ENCODE measurements at places on chromosomes 7 and 10.

- DNase-seq: no peak
Measured at GRCh38 chr7:36838616-36839225, 114.4 kb upstream of the AOAH start.

GRCh38 chr7:83996879-83997278 is 197.7 kb downstream of the SEMA3A start:
- no peak for DNase-seq

- DNase-seq: no peak
Measured at GRCh38 chr10:50431791-50432190, 180.5 kb upstream of the ASAH2 start.

- no peak for DNase-seq
Measured at GRCh38 chr10:61998937-61999336, 97.4 kb downstream of the ARID5B start.

DNA sequence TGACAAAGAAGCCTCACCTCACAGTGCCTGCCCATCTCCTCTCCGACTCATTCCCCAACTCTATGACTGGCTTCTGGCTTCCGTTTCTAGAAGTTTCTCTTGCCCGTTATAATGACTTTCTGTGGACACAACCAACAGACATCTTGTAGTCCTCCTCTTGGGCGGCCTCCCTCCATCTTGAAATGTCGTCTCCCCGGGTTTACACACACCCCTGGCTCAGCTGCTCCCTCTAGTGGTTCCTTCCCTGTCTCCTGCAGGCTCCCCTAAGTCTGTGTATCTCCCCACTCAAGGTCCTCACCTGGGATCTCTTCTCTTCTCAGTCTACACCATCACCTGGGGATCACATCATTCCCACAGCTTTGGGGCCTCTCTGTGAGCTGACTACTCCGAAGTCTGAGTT is 123.4 kb upstream of the NEBL start:
- no peak for DNase-seq

- DNase-seq: no peak
Measured at GRCh38 chr7:125651823-125652528, 722.4 kb upstream of the POT1 start.

GRCh38 chr7:99111591-99111990 is 32.3 kb downstream of the SMURF1 start:
- no peak for DNase-seq

GRCh38 chr10:9188022-9188810 is 1133.7 kb downstream of the GATA3 start:
- DNase-seq: no peak

DNA sequence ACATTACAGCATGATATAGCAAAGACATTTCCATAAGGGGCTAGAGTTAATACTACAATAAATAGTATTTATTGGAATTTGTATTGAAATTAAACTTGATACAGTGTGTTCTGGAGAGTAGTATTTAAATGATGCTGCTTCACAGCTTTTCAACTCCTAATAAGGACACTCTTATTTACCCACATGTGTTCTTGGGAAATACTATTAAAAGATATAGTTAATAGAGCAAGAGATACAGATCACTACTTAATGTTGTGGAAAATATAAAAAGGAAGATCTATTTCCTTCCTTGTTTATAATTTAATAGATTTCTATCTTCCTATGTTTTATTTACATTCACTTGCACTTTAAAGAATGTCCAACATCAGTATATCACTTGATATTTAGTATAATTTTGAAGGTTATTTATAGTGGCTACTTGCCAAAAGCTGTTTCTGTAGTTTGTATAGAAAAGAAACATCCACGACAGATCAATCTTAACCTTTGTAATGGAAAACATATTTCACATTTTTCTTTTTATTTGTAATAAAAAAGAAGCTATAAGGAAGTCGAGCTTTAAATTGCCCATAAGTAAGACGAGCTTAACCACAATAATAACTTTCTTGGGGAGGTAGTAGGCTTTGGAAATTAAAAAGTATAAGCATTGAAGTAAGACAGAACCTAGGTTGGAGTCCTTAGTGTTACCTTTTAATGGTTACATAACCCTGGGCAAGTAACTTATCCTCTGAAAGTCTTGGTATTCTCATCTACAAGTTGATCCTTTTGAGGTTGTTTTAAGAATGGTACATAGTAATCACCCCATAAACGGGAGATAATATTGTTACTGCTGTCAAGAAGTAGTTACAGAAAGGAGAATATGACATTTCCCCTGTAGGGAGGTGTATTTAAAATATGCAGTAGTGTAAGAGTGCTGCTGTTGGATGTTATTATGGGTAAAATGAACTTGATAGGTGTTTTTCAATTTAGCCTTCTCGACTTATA is 32.8 kb downstream of the CPED1 start:
- DNase-seq: no peak

- no peak for DNase-seq
Measured at GRCh38 chr10:116268976-116269375, 4.0 kb downstream of the GFRA1 start.

GRCh38 chr10:32350811-32351350 is 3.9 kb upstream of the EPC1 start:
- DNase-seq: no peak

DNA sequence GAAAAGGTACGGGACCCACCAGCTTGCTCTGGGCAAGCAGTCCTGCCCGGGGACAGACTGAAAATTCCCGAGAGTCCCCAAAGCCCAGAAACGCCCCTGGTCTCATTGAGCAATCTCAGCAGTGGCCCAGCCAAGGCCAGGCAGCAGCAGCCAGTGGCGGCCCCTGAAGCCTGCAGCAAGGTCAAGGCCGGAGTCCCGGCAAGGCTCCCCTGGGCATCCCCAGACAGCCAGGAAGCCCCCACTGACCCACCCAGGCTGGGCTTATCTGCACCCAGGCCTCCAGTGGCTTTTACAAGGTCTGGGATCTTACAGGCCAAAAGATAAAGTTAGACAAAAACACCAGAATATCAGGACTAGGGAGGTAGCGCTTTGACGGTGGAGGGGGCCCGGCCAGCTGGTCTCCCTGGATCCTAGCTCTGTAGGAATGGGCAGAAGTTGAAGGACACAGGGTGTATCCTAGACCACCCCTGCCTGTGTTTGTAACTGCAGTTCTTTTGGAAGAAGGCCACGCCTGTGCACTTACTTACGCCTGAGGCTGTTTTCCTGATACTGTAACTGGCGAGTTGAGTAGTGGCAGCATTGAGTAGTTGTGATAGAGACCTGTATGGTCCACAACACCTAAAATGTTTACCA is 130.5 kb upstream of the NPS start:
- DNase-seq: no peak

- no peak for DNase-seq
Measured at GRCh38 chr10:121616291-121616690, 18.0 kb upstream of the FGFR2 start.

GRCh38 chr7:115135769-115136410 is 214.0 kb downstream of the MDFIC start:
- DNase-seq: no peak

DNA sequence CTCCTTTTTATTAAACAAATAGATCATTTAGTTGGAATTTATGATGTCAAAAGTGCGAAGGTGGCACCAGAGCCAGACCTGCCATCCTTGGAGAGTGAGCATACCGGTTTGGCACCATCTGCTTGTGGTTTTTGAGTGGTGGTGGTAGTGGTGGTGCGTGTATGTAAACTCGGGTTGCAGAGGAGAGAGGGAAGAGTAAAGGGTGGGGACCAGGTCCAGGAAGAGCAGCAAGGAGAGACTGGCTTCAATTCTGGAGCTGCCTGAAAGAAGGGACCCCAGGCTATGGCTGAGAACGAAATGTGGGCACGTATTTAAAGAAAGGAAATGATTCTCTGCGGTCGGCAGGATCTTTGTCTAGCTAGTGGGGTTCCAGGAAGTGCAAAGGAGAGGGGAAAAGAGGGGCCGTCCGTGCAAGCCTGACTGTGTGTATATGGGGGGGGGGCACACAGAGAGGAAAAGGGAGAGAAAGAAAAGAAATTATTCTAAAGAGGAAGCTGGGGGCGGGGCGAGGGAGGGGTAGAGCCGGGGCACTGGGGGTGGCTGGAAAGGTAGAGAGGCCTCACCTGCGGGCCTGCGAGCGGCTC is 448 bp upstream of the GOLGA7B start:
- DNase-seq: no peak

DNA sequence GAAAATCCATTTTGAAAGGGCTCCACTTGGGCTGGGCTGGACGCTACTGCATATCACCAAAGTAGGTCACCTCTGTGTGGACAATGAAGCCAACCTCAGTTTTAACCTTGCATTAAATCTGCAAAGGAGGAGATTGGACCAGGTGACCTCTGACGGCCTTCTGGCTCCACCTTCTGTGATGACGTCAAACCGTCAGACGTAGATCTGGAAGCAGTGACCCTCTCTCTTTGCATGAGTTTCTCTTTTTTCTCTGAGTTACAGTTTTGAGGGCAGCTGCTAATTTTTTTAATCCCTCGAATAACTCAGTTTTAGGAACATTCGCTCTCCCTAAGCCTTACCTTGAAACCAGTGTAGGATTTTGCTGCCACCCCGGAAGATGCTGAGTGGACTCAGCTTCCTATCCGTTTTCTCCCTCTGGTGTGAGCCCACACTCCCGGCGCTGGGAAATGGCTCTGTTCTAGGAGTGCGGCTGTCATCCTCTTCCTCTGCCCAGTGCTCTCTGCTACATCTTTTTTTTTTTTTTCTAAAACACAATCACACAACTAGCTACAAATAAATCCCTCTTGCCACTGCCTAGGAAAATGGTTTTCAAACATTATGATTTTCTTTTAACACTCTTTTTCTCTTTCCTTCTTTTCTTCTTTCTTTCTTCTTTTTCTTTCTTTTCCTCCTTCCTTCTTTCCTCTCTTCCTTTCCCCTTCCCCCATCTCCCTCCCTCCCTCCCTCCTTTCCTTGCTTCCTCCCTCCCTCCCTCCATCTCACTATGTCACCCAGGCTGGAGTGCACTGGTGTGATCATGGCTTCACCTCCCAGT is 27.7 kb upstream of the NMT2 start:
- DNase-seq: no peak

DNA sequence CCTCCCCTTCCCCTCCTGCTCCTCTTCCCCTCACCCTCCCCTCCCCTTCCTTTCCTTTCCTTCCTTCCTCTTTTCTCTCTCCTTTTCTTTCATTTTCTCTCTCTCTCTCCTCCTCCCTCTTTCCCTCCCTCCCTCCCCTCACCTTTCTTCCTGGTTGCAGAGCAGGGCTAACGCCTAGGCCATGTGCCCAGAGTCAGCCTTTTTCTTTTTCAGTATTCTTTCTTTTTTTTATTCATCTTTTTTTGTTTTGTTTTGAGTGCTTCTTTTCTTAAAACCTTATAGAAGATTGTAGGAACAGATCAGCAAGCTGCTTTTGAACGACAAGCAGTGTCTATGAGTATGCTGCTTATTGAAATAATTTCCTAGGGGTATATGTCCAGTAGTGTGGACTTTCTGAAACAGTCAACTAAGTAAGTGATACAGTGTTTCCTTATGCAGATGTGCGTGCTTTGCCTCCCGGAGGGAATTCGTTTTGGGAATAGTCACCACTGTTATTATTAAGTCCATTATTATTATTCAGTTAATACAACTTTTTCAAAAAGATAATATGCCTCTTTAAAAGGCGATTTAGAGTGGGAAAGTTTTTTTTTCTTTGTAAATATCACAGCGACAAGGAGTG is 219.2 kb downstream of the CAMK1D start:
- no peak for DNase-seq

GRCh38 chr7:106289848-106290247 is 5.1 kb upstream of the NAMPT start:
- DNase-seq: no peak

GRCh38 chr7:110396021-110396420 is 694.9 kb upstream of the LRRN3 start:
- no peak for DNase-seq

- DNase-seq: no peak
Measured at GRCh38 chr7:94901981-94902380, 5.4 kb upstream of the PPP1R9A start.

- DNase-seq: no peak
Measured at GRCh38 chr7:33351709-33352108, 222.3 kb downstream of the BBS9 start.

- no peak for DNase-seq
Measured at GRCh38 chr10:87750817-87751216, 67.2 kb downstream of the ATAD1 start.

DNA sequence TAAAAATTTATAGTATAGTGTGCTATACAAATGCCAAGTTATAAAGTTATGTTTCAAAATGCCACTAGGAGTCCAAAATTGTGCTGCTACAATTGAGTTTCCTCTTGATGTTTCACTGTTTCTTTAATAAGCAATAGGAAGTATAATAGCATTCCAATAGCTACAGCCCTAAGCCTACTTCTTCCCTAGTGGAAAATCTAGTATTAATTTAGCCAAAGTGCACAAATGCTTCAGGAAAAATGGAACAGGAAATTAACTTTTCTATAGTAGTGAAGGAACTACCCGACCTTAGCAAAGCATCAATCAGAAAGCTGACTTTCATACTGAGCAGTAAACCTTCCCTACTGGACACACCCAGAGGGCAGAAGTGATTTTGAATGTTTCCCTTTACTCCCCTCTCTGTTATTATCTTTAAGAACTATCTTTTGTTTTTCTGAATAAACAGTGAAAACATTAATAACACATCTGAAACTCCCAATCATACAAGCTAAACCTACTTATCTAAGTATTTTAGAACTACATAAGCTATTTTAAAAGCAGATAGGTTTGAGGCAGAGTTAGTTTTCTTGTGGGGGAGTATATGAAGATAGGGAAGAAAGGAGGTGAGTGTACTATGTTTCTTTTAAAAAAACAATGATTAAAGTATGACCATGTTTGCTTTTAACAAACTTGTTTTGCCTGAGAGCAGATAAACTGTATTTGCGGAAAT is 13.7 kb downstream of the CPED1 start:
- DNase-seq: no peak

DNA sequence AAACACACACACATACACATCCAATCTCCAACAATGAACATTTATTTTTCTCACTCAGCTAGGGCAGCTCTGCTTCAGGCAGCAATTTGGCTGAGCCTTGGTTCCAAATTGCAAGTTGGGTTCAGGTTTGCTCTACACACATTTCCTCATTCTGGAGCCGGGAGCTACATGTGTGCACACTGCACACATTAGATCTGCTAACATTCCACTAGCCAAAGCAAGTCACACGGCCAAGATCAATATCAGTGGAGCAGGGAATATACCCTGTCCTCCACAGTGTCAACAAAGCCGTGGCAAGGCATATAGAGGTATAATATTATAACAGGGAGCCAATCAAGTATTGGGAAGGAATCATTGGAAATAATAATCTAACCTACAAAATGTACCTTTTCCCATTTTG is 57.5 kb upstream of the PPP1R3C start:
- DNase-seq: no peak
